ENCODE measurements at places on chromosomes 1 and 21. TPM values are rescaled to one million over a fixed set of nuclear protein-coding genes. Genes with fewer than 3 reads are reported as not detected.

DNA sequence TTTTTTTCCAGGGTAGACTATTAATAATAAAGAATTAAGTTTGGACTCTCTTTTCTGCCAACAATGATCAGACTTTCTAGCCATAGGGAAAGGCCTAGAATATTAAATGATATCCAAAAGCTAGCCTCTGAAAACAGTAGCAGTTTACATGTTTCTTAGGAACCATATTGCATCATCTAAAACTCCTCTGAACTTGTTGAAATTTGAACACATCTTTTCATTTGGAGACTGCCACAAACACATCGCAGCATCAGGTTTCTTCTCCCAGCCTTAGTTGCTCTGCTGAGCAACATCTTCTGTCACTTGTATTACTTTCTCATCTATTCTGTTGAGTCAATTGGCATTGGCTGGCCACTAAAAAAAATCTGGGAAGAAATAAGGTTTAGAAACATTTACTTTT lies 63.2 kb upstream of the GNG4 start:
- no peaks in the 10 kb centered on the region for H3K27me3 ChIP-seq
- H3K27ac ChIP-seq = no peak overlapping the region
- H3K4me1 ChIP-seq = peaks cover 4% of the 10 kb centered on the region
- no peaks in the 10 kb centered on the region for H3K36me3 ChIP-seq
- H3K4me3 ChIP-seq = no peak overlapping the region

DNA sequence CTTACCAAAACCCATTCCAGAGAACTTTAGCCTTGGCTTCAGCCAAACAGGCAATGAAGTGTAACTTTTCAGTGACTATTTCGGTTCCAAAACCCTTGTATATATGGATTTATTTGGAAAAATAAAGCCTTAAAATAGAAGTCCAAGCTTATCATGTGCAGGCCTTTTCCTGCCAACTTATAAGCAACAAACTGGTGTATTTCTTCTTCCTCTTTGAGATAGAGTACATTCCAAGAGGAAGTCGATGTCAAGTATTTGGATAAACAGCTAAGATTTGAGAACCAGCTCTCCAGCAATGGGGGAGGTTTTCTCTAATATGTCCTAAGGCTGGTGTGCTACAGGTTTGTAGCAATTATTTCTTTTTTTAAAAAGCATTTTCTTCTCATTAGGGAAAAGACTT lies 407.8 kb downstream of the DUSP10 start:
- H3K4me3 ChIP-seq = no peak overlapping the region
- DNase-seq = no peak
- H3K36me3 ChIP-seq = no peaks in the 10 kb centered on the region
- H3K4me1 ChIP-seq = no peaks in the 10 kb centered on the region

DNA sequence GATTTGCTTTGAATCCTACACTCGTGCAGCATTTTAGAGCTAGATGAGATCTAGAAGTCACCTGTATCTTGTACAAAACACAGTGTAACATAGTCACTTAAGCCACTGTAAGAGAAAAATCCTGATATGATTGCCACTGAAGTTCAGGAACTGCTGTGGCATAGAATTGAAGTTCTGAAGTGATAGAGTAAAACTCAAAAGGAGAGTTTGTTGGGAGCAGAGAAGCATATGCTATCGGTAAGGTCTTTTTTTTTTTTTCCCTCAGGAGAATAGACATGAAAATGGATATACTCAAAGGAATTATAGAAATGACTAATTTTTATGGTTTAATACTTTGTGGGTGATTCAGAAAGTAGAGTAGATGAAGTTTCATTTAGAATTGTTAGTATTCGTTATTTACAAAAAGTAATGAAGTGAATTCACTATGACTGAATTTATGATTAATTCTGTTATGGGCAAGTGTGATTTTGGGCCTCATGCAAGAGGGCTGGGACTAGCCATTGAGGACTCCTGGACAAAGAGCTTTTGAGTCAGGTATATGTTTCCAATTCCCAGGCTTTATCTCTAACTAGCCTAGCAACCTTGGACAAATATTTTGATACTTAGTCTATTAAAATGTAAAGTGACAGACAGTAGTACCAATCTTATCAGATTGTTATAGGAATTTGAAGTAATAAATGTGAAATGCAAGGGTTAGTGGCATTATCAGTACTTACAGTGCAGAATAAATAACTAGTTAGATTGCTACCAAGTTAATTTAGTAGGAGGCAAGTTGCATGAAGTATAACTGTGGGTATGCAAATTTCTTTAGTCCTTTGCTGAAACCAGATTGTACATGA lies 3.1 kb downstream of the KCTD3 start:
- no peak overlapping the region for H3K4me3 ChIP-seq
- no peak overlapping the region for H3K27ac ChIP-seq
- no peak for DNase-seq
- H3K36me3 ChIP-seq = no peaks in the 10 kb centered on the region
- H3K27me3 ChIP-seq = no peaks in the 10 kb centered on the region

The KRTAP13-3 gene
- not detected for total RNA-seq

DNA sequence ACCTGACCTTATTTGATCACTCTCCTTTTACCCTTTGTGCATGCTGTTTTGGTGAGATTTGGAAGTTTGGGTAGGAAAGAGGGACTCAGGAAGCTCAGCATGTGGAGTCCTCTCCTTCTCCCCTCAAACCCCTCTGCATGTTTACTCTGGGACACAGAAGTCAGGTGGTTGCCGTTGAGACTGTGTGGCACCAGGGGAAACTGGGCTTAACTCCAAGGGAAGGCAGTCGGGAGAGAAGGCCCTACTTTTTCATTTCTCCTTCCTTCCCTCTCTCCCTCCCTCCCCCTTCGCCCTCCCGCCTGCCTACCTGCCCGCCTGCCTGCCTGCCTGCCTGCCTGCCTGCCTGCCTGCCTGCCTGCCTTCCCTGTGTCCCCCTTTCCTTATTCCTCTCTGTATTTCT lies 34.8 kb upstream of the TTC22 start:
- H3K27me3 ChIP-seq = no peaks in the 10 kb centered on the region
- no peak overlapping the region for H3K4me3 ChIP-seq
- no peak for DNase-seq
- H3K36me3 ChIP-seq = no peaks in the 10 kb centered on the region
- no peak overlapping the region for H3K27ac ChIP-seq
- H3K4me1 ChIP-seq = peaks cover 2% of the 10 kb centered on the region

The UTS2 gene
- not detected for total RNA-seq

- DNase-seq = no peak
- no peaks in the 10 kb centered on the region for H3K27me3 ChIP-seq
- H3K4me1 ChIP-seq = no peaks in the 10 kb centered on the region
Measured at GRCh38 chr1:107678993-107679392, 286.0 kb downstream of the VAV3 start.

The MAP10 gene
- 0.82 TPM for total RNA-seq

The PPCS gene
- 71.2 TPM for total RNA-seq

The MIXL1 gene
- total RNA-seq = 1.1 TPM

- H3K27me3 ChIP-seq = no peaks in the 10 kb centered on the region
- H3K36me3 ChIP-seq = no peaks in the 10 kb centered on the region
- no peak overlapping the region for H3K27ac ChIP-seq
- DNase-seq = no peak
Measured at GRCh38 chr21:46116189-46116775, 18.4 kb downstream of the COL6A2 start.

DNA sequence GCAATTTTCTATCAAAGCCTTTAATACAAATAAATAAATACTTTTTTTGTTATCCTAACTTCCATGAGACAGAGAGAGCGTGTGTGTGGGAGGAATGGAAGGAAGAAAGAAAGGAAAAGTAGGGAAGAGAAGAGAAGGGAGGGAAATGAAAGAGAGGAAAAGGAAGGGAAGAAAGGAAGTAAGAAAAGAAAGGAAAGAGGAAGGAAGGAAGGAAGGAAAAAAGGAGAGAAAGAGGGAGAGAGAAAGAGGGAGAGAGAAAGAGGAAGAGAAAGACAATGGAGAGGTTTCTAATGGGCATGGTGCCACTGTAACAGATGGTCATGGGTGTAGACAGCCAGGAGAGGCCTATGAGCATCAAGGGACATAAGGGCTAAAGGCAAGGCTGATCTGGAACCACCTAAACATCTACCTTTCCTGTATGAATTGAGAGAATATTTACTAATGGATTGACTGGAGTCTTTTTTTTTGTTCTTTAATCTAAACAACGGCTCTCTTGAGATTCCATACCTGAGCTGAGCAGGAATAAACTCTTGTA lies 234.9 kb downstream of the PTPRC start:
- no peaks in the 10 kb centered on the region for H3K4me1 ChIP-seq
- H3K4me3 ChIP-seq = no peak overlapping the region
- H3K27ac ChIP-seq = no peak overlapping the region
- H3K36me3 ChIP-seq = no peaks in the 10 kb centered on the region

DNA sequence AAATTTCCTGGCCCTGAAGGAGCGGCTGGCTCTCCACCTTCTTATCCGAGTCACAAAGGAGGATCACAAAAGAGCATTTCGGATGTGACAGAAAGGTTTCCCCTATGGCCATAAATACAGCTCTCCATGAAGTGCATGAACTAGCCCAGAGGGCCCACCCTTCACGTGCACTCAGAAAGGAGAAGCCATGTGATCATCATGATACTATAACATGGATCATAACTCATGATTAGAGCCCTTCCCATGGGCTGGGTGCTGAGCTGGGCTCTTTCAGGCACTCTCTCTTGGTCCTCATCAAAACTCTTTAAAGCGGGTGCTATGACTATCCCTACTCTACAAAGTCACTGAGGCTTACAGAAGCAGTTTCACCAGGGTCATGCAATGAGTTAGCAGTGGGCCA lies 135.0 kb downstream of the PTPRU start:
- no peaks in the 10 kb centered on the region for H3K27me3 ChIP-seq
- H3K4me1 ChIP-seq = no peaks in the 10 kb centered on the region
- no peak overlapping the region for H3K27ac ChIP-seq
- no peaks in the 10 kb centered on the region for H3K36me3 ChIP-seq
- H3K4me3 ChIP-seq = no peak overlapping the region
- no peak for DNase-seq

DNA sequence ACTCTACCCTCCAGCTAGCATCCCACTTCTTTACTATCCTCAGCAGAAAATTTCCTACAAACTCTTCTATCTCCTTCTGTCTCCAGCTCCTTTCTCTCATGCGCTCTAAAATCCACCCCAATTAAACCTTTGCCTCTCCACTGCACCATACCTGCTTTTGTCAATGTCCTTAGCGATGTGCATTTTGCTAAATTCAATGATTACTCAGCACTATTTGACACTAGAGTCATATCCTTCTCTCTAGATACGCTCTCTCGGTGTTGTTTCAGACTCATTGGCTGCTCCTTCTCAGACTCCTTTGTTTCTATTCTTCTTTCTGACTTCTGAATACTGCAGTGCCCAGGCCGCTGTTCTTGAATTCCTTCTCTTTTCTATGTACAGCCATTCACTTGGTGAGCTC lies 144.2 kb downstream of the HLX start:
- H3K4me1 ChIP-seq = no peaks in the 10 kb centered on the region
- no peak overlapping the region for H3K27ac ChIP-seq
- H3K4me3 ChIP-seq = no peak overlapping the region

DNA sequence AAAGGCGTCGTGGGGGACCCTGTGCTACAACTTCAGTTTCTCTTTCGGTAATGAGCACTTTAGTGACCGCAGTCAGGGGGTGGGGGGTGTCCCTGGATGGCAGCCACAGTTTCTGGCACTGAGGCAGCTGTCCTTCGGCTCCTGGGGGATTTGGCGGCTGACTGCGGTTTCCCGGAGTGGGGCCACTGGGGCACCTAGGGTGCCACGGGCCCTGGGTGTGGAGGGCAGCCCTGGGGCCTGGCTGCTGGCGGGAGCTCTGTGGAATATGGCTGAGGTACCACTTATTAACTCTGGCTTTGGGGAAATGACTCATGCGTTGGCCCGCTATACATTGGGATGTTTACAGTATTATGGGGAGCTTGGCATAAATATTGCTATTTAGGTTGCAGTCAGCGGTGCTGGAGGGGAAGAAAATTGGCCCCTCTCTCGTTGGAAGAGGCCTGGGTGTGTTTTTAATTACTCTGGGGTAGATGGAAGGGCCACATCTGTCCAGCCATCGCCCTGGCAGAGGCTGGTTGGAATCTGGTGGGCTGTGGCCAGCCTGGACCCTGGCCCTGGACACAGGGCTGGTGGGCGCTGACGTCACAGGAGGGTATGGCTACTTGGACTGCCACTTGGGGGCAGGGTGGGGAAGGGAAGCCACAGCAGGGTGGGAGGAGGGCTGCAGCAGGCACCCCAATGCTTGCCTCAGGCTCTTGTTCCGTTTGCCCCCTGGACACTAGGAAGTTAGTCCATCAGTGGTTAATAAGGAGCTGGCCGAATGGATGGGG lies 2.0 kb downstream of the EPHB2 start:
- no peak overlapping the region for H3K4me3 ChIP-seq
- H3K27ac ChIP-seq = no peak overlapping the region
- H3K36me3 ChIP-seq = no peaks in the 10 kb centered on the region
- H3K4me1 ChIP-seq = no peaks in the 10 kb centered on the region

- no peaks in the 10 kb centered on the region for H3K27me3 ChIP-seq
- no peak for DNase-seq
- H3K4me3 ChIP-seq = no peak overlapping the region
- no peak overlapping the region for H3K27ac ChIP-seq
- no peaks in the 10 kb centered on the region for H3K36me3 ChIP-seq
Measured at GRCh38 chr1:82466416-82466815, 665.7 kb downstream of the ADGRL2 start.

The C1orf94 gene
- not detected for total RNA-seq

The OR2G6 gene
- 0.34 TPM for total RNA-seq

GRCh38 chr1:117567976-117568375 lies 37.9 kb upstream of the TENT5C start:
- DNase-seq = no peak
- H3K27ac ChIP-seq = no peak overlapping the region
- peaks cover 14% of the 10 kb centered on the region for H3K4me1 ChIP-seq
- no peaks in the 10 kb centered on the region for H3K27me3 ChIP-seq
- H3K4me3 ChIP-seq = no peak overlapping the region

- no peaks in the 10 kb centered on the region for H3K36me3 ChIP-seq
- H3K4me1 ChIP-seq = no peaks in the 10 kb centered on the region
- H3K27me3 ChIP-seq = no peaks in the 10 kb centered on the region
- H3K27ac ChIP-seq = no peak overlapping the region
- DNase-seq = no peak
- no peak overlapping the region for H3K4me3 ChIP-seq
Measured at GRCh38 chr1:156911577-156912298, 8.7 kb upstream of the LRRC71 start.

DNA sequence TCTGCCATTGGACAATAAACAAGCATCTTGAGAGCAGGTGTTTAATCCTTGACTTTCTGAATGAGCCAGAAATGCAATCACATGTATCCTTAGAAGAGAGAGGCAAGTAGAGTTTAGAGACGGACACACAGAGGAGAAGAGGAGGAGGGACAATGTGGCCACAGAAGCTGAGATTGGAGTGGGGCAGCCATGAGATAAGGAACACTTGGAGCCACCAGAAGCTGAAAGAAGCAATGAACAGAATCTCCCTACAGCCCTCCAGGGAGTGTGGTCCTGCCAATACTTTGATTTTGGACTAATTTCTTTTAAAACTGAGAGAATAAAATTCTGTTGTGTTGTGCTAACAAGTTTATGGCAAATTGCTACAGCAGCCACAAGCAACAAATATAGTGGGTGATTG lies 141.0 kb downstream of the ATP6V1G3 start:
- H3K36me3 ChIP-seq = no peaks in the 10 kb centered on the region
- no peaks in the 10 kb centered on the region for H3K27me3 ChIP-seq
- DNase-seq = no peak

The MRAP gene
- total RNA-seq = not detected

- no peak overlapping the region for H3K27ac ChIP-seq
- H3K4me3 ChIP-seq = no peak overlapping the region
- no peaks in the 10 kb centered on the region for H3K4me1 ChIP-seq
- no peaks in the 10 kb centered on the region for H3K27me3 ChIP-seq
- H3K36me3 ChIP-seq = no peaks in the 10 kb centered on the region
- no peak for DNase-seq
Measured at GRCh38 chr1:43317817-43318471, 17.2 kb downstream of the TIE1 start.

The CLCA1 gene
- not detected for total RNA-seq

All from prostate gland (tissue), 2 donors.